ENCODE measurements at places on chromosomes 16 and 17. TPM values are rescaled to one million over a fixed set of nuclear protein-coding genes. Genes with fewer than 3 reads are reported as not detected.

GRCh38 chr16:75616521-75617010 lies 6.5 kb downstream of the ADAT1 start:
- H3K4me3 ChIP-seq: no peak overlapping the region
- peak overlapping the region; percentile 57 for H3K27ac ChIP-seq
- peak; percentile 28 for DNase-seq
- peaks cover 66% of the 10 kb centered on the region for H3K4me1 ChIP-seq

- no peaks in the 10 kb centered on the region for H3K4me1 ChIP-seq
- no peaks in the 10 kb centered on the region for H3K27me3 ChIP-seq
- H3K36me3 ChIP-seq: no peaks in the 10 kb centered on the region
- DNase-seq: no peak
- no peak overlapping the region for H3K27ac ChIP-seq
- H3K4me3 ChIP-seq: no peak overlapping the region
Measured at GRCh38 chr16:81945665-81946064, 65.6 kb downstream of the SDR42E1 start.

The KRT34 gene
- total RNA-seq: not detected

GRCh38 chr17:75959051-75959838 lies 18.4 kb upstream of the FBF1 start:
- no peak overlapping the region for H3K27ac ChIP-seq
- no peak for DNase-seq
- no peaks in the 10 kb centered on the region for H3K27me3 ChIP-seq
- H3K4me1 ChIP-seq: no peaks in the 10 kb centered on the region
- H3K4me3 ChIP-seq: no peak overlapping the region
- H3K36me3 ChIP-seq: peaks cover 15% of the 10 kb centered on the region

DNA sequence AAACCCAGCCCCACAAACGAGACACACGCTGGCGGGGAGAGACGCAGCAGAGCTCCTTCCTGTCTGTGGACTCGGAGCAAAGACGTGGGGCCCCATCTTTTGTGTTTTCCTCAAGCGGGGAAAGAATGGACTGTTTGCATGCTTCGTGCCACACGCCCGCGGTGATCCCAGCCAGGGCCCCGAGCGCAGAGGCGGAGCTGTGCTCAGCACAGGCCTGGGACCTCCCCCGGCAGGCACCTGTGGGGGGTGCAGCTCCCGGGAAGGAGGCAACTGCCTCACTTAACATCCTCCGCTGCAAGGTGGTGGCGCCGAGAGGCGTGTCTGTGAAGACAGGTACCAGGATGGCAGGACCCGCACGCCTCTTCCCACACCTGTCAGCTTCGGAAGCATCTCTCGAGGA lies 19.1 kb downstream of the TRARG1 start:
- no peak overlapping the region for H3K4me3 ChIP-seq
- no peaks in the 10 kb centered on the region for H3K27me3 ChIP-seq
- DNase-seq: peak; percentile 33
- H3K4me1 ChIP-seq: peaks cover 58% of the 10 kb centered on the region

GRCh38 chr17:7460850-7461660 lies 16.2 kb downstream of the CHRNB1 start:
- H3K27ac ChIP-seq: no peak overlapping the region
- no peaks in the 10 kb centered on the region for H3K36me3 ChIP-seq
- no peak for DNase-seq
- no peaks in the 10 kb centered on the region for H3K27me3 ChIP-seq

DNA sequence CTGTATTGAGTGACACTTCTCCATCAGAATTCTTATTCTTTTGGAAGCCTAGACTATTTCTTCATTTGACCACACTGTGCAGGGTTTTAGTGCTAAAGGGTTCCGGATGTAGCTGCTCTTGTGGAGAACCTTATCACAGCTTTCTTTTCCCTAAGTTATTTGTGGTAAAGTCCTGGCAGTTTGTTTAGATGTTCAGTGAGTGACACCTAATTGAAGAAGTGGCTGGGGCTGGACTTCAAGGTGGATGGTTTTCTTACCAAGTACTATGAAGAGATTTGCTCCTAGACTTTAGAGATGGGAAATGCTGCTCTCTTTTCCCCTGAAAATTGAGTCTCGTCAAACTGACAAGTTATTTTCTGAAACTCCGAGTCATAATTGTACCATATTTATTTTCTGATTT lies 144.0 kb upstream of the TBX2 start:
- no peak overlapping the region for H3K4me3 ChIP-seq
- no peak overlapping the region for H3K27ac ChIP-seq
- H3K27me3 ChIP-seq: no peaks in the 10 kb centered on the region
- no peaks in the 10 kb centered on the region for H3K36me3 ChIP-seq
- no peaks in the 10 kb centered on the region for H3K4me1 ChIP-seq

The COPRS gene
- 3.6 TPM for total RNA-seq
